Stimulated activated CD8-positive, alpha-beta memory T cell treated with anti-CD3 and anti-CD28 coated beads, Interleukin-7, amount 100 ng/mL, for 1 hour (primary cell): ENCODE measurements at places on chromosomes 6 and 20.

GRCh38 chr6:35311390-35312075 lies 13.9 kb downstream of the DEF6 start:
- DNase-seq = no peak

DNA sequence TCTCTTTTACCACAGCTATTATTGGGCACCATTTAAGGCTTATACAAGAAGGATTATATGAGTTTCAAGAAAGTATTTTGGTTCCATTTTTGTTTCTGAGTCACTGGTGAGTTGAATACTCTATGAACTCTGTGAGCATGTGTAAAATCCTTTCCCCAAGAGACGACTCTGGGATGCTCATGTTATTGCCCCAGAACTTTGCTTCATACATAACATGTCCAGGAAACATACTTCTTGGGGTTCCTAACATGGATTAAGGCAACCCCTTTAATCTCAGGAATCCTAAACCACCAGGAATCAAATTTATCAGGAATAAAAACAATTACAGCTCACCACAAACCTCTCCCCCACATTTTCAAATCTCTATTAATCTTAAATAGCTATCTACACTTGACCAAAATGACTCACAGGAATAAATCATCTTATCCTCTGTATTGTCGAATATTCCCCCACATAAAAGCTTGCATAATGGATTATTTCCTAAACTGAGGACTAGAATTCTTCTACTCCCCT lies 117.5 kb upstream of the COL21A1 start:
- no peak for DNase-seq

DNA sequence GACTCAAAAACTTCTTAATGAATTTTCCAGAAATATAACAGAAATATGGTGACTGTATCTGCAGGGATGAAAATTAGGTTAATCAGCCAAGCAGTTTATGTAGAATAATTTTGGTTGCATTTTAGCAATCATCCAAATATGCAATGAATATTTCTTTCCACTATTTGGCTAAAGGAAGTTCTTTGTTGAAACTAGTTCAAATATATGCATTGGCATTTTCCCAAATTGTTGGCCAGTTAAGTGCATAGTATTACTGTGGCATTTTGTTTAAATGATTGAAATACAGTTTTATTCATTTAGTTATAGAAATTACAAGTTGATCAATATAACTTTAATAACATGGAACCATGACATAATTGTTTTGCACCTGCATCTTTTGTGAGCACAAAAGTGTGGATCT lies 115.5 kb downstream of the DOK5 start:
- no peak for DNase-seq

DNA sequence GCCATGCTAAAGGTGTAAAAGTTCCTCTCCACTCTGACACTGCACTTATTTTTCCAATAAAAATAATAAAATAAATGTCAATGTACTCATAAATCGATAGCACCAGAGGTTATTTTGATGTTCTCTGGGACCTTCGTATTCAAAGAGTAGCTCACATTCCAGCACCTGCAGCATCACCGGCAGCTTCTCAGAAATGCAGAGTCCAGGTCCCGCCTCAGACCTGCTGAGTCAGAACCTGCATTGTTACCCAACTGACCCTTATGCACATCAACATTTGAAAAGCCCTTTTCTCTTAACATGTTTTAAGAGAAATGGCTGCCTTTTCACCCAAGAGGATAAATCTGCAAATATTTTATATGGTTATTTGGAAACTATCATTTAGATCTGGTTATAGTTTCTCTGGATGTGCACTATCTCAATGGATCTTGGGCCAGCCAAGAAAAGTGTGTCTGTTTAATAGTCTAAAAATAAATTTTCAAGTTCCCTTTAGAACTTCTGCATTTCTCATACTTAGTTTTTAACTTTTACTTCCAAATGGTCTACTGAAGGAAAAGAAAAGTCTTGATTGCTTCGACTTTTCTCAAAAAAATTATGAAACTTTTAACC lies 216.2 kb upstream of the PRDM1 start:
- DNase-seq = no peak

DNA sequence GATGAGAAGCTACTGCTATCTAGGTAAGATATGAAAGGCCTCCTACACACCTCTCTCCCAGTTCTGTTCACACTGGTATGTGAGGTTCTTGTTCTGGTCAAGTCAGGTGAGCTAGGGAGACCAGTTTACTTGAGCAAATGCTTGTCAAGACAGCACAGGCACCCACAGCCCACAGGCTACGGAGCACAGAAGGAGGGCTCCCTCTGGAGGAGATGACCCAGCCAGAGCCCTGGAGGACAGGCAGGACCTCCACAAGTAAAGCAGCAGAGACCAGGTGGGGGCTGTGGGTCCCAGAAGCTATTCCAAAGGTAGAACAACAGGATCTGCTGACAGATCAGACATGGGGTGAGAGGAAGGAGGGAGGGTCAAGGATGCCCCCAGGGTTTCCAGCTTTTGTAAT lies 13.2 kb downstream of the MMP24OS start:
- DNase-seq = no peak

DNA sequence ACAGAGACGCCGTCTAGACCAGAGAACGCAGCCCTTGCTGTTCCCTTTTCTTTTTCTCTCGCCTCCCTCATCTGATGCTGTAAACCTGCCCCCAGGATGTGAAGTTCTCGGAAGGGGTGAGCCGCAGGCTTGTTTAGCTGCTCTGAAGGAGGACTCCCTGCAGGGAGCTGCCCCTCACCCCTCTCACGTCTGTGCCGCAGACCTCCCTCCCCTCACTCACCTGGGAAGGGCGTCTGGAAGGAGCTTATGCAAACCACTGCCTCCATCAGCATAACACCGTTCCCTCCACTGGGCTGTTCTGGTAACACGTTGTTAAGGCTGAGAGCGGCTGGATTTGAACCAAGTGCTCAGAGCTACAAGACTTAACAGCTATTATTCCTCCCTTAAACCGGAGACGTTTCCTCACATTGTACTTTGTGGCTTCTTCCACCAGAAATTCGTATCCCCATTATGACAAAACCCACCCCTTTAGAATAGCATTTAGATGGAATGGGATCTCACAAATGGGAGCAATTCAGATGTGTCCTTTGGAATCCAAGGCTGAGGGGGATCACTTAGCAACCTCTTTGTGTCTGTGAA lies 99.8 kb downstream of the SMOC2 start:
- no peak for DNase-seq

DNA sequence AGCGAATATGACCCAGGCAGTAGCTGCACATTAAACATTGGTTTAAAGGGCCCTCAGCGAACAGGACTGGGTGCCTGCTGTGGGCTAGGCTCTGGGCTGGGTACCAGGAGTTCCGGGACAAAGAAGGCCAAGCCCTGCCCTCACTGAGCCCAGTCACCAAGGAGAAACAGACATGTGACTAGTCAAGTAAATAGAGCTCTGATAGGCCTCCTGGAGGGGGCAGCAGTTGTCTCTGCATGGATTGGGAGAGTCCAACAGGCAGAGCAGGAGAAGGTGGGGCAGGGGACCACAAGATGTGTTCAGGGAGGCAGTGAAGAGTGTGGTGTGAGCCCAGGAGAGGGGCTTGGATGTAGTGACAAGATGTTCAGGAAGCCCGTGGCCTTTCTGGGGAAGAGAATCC lies 3.1 kb downstream of the HM13 start:
- no peak for DNase-seq

DNA sequence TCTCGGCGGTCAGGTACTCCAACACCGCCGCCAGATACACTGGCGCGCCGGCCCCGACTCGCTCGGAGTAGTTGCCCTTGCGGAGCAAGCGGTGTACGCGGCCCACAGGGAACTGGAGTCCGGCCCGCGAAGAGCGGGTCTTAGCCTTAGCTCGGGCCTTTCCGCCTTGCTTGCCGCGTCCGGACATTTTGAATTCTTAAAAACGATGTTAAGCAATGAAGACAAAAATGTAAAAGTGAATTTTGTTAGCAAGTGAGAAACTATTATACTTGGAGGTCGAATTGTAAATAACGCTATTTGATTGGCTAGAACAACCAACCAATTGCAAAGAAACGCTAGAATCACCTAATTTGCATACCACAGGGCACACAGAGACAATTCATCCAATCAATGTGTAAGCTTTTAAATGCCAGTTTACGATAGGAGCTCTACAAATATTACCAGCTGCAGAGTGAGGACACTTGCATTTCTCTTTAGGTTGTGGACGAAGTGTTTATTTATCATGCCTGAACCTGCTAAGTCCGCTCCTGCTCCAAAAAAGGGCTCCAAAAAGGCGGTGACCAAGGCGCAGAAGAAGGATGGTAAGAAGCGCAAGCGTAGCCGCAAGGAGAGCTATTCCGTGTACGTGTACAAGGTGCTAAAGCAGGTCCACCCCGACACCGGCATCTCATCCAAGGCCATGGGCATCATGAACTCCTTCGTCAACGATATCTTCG lies 112.0 kb downstream of the HFE start:
- no peak for DNase-seq

- no peak for DNase-seq
These were observed 19.6 kb upstream of the ABT1 start for GRCh38 chr6:26576929-26577719.

- no peak for DNase-seq
These were observed 155.5 kb downstream of the BCAS1 start for GRCh38 chr20:53914781-53915445.

- no peak for DNase-seq
These were observed 11.0 kb downstream of the ENTPD6 start for GRCh38 chr20:25206548-25206947.

DNA sequence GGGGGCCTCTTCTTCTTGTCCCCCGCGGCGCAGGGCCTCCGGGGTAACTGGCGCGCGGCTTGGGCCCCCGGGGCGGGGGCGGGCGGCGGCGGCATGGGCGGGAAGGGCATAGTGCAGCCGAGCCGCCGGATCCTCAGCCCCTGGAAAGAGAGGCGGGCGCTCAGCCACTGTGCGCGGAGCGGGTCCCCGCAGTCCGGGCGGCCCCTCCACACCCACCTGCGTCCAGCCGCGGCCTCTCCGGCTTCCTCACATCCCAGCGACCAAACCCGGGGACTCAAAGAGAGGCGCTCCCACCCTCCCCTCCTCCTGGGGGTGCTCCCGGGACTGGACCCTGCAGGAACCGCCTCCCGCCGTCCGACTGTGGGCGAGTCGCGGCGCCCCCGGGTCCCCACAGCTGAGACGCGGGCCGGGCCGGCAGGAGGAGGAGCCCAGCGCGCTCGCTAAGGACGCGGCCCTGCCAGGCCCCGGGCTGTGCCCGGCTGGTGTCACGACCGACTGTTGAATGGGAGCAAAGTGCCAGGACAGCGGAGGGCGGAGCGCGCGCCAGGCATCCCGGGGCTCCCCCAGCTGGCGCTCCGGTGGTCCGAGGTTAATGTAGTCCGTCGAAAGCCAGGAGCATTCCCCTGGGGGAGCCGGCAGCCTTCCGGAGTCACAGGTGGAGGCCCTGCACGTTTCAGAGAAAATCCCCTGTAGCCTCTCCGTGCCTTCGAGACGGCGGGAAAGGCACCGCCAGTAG lies at the start of gene PRR18:
PRR18 (minus strand) TSS at position 360 of the 736 bp plus-strand sequence; CDS start at position 110, 250 bp downstream.
- no peak for DNase-seq

DNA sequence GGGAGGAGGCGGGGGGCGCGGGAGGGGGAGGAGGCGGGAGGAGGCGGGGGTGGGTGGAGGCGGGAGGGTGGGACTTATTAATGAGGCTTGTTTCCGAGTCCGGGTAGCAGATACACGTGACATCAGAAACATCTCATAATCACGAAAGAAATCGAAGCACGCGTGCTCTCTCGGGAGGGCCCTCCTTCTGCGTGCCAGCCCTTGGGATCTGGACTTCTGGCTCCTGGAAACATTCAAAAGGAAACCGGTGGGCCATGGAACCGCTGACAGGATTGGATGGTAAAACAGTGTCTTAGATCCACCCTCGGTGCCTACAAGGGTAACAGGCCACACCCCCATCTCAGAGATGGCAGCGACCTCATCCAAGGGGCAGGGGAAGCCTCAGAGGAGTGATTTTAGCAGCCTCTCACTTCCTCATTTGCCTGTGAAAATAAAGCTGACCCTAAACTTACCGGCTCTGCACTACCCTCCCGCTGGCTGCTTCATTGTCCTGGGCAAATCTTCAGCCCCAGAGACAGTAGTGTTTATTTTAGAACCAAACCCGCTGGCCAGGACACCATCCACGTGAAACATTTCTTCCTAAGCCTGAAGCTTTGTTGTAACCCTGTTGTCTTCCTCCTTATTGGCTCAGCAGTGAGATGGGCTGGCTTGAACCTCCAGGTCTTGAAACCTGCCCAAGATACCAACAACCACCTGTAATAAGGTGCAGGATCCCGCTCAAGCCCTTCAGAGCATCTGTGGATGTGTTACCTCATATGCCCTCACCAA lies 97.5 kb downstream of the PSMG4 start:
- DNase-seq = peak; percentile 14

GRCh38 chr20:48904566-48905296 lies 16.8 kb upstream of the ARFGEF2 start:
- DNase-seq = peak; percentile 21

- DNase-seq = no peak
These were observed 119.4 kb downstream of the ZFAND3 start for GRCh38 chr6:37938909-37939308.

- DNase-seq = no peak
These were observed 43.8 kb downstream of the REV3L start for GRCh38 chr6:111439171-111439570.

DNA sequence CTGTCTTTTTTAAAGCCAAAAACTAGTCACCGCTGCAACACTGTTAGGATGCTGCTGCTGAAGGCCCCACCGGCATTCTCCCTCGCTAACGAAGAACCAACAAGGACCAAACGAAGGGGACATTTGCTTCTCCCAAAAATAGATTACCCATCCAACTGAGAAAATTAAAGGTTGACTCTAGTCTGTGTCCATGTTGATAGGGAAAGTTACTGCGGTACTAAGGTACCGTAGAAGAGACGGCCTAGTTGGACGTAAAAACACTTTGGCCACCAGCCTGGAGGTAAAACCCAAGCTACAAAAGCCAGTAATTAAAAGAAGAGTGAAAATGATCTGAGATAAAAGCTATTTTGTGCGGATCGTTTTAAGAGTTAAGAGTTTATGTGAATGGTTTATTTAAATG lies 11.8 kb upstream of the FOXF2 start:
- no peak for DNase-seq

- no peak for DNase-seq
These were observed 111.9 kb downstream of the CEBPB start for GRCh38 chr20:50302341-50303057.

GRCh38 chr20:50501972-50502745 lies 8.0 kb upstream of the PTPN1 start:
- DNase-seq = no peak

DNA sequence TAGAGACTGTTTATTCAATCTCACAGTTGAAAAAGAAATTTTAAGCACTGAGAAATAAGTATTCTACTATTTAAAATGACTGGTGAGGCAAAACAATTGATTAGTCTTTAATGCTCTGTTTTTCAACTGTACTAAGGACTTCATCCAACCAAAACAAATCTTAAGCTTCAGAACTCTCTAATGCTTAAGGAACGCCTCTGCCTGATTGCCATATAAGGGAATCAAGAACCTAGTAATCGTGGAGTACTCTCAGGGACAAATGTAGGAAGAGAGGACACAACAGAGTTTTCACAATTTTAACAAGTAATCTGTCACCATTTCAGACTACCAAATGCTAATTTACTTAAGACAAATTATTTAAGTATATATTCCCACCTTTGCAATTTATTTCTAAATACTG lies 16.1 kb downstream of the FBXO30 start:
- DNase-seq = no peak

GRCh38 chr6:90105506-90106170 lies 191.0 kb downstream of the BACH2 start:
- DNase-seq = no peak

- DNase-seq = no peak
These were observed 50.4 kb upstream of the ENTPD6 start for GRCh38 chr20:25145131-25145530.

GRCh38 chr20:33826270-33826897 lies 15.2 kb downstream of the CHMP4B start:
- DNase-seq = no peak

- DNase-seq = no peak
These were observed 187.1 kb downstream of the SOX4 start for GRCh38 chr6:21780679-21781078.
